Neuronal stem cell (in vitro differentiated cells): ENCODE measurements at places on chromosomes 11 and 22.
A peak's percentile ranks its signal among the peaks of the same experiment; 100 is the strongest.

DNA sequence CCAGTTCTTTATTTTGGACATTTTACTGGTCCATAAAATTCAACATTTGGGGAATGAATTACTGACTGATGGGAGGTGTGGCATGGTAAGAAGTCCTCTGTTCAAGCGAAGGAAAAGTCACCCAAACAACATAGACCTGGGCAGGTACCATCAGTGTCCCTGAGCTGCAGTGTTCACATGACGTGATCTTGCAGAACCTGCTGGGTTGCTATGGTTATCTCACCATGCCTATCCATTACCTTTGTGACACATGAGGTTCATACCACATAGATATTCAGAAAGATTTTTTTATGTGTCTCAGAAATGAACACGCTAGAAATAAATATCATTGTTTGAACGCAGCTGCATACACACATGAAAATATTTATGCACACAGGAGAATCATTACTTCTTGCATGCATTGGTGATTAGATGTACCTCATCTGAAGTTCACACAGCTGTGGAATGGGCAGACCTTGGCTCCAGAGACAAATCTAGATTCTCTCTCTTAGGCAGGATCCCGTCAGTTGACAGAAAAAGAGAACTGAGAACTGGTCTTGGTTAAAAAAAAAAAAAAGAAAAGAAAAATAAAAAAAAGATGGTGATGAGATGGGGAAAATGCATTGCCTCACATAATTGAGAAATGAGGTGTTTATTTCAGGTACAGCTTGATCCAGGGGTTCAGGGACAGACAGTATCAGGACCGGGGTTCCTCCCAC lies 21.4 kb upstream of the RCN1 start:
- no peak for DNase-seq

- DNase-seq = no peak
Observed at GRCh38 chr11:65859812-65860277, 388 bp upstream of the MUS81 start.

- no peak for DNase-seq
Observed at GRCh38 chr11:84249344-84250135, 963.4 kb upstream of the CCDC90B start.

DNA sequence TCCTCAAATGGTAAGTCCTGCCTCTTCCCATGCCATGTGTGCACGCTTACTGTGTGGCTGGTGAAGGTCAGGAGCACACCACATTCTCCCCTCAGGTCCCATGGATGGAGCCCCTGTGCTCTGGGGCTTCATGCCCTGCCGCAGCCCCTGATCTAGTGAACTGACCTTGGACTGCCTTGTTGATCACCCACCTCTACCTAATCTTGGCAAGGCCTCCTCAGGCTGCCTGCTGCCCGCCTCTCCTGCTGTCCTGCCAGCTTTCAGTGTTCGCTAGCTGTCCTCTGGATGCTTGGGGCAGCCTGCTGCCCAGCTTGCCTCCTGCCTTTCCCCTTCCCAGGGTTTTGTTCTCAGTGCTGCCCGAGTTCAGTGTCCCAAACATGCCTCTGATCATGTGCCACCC lies 38.1 kb downstream of the CABIN1 start:
- no peak for DNase-seq

DNA sequence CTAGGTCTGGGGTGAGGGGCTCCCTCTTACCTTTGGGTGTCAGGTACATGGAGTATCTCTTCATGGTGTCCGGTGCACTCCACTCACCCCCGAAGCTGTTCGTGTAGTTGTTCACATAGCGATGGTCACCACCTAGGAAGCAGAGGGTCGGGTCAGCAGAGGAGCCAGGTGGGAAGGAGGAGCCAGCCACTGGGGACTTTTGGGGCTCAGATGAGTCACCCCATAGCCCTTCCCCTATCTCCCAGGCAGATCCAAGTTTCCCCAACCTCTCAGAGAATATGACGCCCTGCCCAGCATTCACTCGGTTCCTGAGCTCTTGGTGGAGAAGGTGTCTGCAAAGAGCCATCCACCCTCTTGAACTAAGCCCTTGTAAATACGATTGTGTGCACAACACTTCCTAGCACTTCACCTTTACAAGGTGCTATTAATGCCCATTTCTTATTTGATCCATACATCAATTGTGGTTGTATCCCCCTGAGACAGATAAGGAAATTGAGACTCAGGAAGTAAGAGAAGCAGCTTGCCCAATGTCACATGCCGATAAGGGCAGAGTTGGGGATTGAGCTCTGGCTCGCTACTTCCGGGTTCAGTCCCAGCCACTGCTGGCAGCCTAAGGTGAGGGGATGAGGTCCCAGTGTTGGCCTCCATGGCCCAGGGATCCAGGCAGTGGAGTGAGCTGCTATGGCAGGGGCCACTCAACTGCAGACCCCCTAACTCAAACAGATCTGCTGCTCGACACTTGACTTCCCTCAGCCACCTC lies 14.8 kb downstream of the TRIM29 start:
- no peak for DNase-seq

DNA sequence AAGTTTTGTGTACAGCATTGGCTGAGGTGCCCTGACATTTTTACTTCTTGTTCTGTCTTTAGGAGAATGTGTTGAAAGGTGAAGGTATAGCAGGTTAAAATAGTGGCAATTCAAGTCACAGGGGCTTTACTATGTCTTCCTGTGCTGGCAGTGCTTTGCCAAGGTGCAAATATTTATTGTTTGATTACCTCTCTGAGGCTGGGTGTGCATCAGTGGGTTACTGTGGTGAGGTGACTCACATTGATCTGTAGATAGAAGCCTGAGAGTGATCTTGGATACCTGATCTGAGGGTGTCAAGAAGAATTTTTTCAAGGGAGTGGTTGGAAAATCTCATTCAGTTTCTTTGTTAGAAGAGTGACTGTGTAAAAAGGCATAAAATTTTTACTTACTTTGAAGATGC lies 90.0 kb downstream of the ARHGAP42 start:
- DNase-seq = no peak

GRCh38 chr11:74179234-74180052 lies 8.4 kb downstream of the PPME1 start:
- DNase-seq = no peak

GRCh38 chr11:2459796-2460531 lies 15.2 kb downstream of the KCNQ1 start:
- no peak for DNase-seq

DNA sequence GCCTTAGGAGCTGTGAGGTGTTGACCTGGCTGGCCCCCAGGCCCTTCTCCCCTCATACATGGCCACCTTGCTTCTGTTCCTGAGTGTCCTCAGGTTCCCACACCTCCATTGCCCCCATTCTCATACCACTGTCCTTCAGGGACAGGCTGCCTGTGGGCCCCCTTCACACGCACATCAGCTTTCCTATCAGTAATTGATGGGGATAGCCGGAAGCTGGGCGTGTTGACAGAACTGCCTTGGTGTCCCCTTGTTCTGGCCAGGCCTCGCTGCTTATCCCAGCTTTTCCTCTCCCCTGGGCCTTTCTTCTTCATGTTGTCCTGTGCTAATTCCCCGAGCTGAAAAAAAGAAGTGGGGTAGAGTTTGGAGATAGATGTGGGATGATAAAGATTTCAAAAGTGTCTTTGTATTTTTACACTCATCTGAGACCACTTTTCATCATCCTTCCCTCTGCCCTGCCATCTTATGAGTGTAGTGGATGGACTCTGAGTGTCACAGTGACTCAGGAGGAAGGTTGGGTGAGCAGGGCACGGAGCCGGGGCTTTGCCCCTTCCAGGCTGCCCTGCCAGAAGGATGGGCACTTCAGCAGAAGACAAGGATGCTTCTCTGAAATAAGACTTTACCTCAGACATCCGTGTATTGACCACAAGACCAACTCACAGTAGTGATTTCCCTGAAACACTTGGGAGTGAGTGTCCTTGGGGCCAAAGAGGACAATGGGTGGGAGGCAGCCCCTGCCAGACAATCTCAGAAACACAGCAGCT lies 42.8 kb downstream of the MED15 start:
- DNase-seq = no peak

GRCh38 chr11:126081915-126082250 lies 19.2 kb upstream of the CDON start:
- no peak for DNase-seq

GRCh38 chr11:9739123-9739900 lies 75.4 kb downstream of the SWAP70 start:
- DNase-seq = no peak

GRCh38 chr11:95534809-95535208 lies 254.8 kb downstream of the FAM76B start:
- DNase-seq = no peak

GRCh38 chr11:17770917-17771316 lies 36.3 kb downstream of the KCNC1 start:
- no peak for DNase-seq

GRCh38 chr11:65779919-65780769 lies 632 bp downstream of the AP5B1 start:
- peak; percentile 62 for DNase-seq

- DNase-seq = no peak
Observed at GRCh38 chr11:61855939-61856680, 28.0 kb downstream of the FADS2 start.

- peak; percentile 61 for DNase-seq
Observed at GRCh38 chr11:56783448-56784041, 35.0 kb upstream of the OR9G4 start.

DNA sequence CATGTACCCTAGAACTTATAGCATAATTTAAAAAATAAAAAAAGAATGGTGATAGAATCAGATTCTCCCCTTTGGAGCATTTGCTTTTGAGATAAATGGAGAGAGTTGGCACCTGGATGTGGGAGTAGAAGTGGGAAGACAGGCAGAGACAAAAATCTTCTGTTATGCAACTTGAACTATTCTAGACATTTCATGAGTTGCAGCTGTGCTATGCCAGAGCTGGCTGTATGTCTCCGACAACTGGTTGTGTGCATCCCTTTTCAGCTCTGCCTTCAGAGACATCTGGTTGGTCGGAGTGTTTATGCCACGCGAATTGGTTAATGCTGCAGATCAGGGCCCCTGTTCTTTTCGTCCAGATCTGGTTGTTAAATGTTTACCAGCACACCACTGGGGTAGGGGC lies 161.3 kb downstream of the JRKL start:
- DNase-seq = no peak

DNA sequence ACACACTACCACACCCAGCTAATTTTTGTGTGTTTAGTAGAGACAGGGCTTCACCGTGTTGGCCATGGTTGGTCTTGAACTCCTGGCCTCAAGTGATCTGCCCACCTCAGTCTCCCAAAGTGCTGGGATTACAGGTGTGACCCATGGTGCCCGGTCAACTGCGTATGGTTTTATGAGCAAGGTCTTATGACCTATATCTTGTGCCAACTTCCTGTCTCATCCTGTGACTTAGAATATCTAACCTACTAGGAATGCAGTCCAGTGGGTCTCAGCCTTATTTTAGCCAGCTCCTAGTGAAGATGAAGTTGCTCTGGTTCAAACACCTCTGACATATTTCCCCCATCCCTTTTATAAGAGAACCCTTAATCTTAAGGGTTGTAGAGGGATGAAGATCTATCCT lies 66.1 kb upstream of the OR5AN1 start:
- no peak for DNase-seq

GRCh38 chr22:20940186-20940651 lies 23.0 kb downstream of the CRKL start:
- no peak for DNase-seq

- no peak for DNase-seq
Observed at GRCh38 chr11:19713196-19714021, 772 bp downstream of the NAV2 start.

DNA sequence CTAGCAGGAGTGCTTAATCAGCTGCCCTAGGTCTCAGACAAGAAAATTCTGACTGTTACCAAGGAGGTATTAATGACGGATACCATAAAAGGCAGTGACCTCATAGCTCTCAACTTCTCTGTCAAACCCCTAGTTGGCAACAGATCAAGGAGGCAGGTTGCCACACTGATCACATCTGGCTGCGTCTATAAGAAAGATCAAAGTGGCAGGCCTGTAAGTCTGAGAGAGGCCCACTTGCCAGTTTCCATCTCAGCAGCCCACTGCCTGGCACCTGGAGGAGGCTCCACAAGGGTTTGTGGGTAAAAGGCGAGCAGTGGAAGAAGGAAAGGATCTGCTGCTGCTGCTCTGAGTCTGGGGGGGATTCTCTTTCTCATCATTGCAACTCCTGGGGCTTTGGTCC lies 239.6 kb upstream of the MPPED2 start:
- no peak for DNase-seq

GRCh38 chr11:107017433-107018218 lies 650 bp downstream of the GUCY1A2 start:
- peak; percentile 61 for DNase-seq

DNA sequence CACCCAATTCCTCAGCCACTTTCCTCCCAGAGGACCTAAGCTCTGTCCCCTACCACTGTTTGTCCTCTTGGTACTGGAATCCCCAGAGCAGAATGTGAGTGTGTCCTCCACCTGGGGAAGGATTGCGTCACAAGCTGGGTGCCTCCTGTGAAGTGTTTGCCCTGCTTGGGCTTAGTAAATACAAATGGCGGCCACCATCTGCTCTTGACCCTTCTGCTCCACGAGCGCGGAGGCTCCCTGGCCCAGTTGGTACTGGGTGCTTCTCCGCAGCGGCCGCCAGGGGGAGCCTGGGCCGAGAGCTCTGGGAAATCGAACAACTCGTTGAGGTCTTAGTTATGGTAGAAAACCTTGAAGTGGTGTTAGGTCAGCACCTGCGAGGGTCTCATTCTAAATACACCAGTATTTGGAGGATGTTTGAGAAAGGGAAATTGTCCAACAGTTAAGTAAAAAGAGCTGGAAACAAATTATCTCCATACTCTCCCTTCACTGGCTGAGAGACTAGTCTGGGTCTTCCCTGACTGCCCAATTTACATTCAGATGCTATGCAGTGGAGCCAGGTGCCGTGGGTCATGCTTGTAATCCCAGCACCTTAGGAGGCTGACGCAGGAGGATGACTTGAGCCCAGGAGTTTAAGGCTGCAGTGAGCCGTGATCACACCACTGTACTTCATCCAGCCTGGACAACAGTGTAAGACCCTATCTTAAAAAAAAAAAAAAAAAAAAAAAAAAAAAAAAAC lies 74.6 kb upstream of the TEAD1 start:
- peak; percentile 24 for DNase-seq

GRCh38 chr11:28269586-28269985 lies 161.4 kb downstream of the METTL15 start:
- no peak for DNase-seq

GRCh38 chr22:17501679-17502285 lies 61.5 kb upstream of the SLC25A18 start:
- DNase-seq = peak; percentile 42

DNA sequence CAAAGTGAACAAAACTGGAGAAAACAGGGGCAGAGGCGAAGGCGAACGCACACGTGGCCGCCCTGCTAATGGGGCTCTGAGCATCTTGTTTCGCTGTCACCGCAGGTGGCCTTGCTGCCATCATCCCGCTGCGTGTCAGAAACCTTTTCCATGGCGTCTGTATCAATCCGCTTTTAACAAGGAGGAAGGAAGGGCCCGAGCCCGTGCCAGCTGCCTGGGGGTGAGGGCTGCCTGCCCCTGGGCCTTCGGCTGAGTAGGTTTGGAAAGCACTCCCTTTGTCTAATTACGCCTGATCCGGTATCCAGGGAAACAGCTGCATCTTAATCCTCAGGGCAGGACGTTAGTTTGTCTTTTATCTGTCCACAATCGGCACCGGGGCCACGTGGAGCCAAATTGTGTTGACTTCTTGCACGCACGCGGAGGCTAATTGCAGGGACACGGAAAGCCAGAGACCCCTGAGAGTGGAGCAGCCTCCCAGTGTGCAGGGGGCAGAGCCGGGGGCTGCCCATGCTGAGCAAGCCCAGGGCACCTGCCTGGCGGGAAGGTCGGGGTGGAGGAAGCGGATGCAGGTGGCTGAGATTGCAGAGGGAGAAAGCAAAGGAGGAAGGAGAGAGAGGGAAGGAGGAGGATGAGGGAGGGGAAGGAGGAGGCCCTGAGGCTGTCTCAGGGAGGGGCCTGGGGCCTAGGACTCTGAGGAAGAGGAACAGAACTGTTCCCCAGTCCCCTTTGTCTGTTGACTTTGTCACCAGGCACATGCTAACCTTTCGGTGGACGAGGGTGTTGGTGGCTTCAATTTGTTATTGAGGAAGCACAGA lies 19.2 kb upstream of the TH start:
- DNase-seq = peak; percentile 77
